Activated naive CD8-positive, alpha-beta T cell treated with anti-CD3 and anti-CD28 coated beads, Interleukin-2, amount 50 U/mL, for 16 hours (primary cell): ENCODE measurements at places on chromosomes 7 and 10.

GRCh38 chr10:71392292-71392691, 4.4 kb upstream of the CDH23 start:
- DNase-seq = no peak

DNA sequence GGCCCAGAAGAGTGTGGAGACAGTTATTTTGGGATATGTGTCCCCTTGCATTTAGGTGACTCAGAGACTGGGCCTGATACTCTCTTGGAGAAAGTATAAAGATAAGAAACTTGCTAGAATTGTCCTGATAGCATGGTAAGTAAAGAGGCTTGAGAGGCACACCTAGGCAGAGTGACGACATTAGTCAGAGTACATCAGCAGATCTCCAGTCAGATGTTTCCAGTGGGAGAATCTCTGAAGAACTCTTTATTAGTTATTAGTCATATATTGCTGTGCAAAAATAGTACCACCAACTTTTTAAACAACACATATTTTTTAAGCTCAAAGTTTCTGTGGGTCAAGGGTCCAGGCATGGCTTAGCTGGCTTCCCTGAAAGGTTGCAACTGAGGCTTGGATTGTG, 182.6 kb downstream of the NEBL start:
- no peak for DNase-seq

GRCh38 chr10:26437637-26438461, at the start of gene APBB1IP:
Gene APBB1IP, plus strand, starts transcription at chr10:26438341. Its CDS starts 53,986 bp downstream, at chr10:26492327.
- no peak for DNase-seq

DNA sequence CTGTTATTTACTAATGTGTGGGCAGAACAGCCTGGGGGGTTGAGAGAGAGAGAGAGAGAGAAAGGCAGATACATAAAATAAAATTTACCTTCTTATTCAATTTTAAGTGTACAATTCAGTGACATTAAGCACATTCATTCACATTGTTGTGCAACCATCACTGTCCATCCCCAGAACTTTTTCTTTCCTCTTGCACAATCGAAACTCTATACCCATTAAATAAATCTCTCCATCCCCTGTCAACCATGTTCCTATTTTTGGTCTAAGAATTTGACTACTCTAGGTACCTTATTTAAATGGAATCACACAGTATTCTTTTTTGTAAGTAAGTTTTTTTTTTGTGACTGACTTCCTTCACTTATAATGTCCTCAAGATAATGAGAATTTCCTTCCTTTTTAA, 181.6 kb downstream of the SND1 start:
- no peak for DNase-seq

GRCh38 chr7:95155965-95156364, 168.4 kb downstream of the PON1 start:
- no peak for DNase-seq

DNA sequence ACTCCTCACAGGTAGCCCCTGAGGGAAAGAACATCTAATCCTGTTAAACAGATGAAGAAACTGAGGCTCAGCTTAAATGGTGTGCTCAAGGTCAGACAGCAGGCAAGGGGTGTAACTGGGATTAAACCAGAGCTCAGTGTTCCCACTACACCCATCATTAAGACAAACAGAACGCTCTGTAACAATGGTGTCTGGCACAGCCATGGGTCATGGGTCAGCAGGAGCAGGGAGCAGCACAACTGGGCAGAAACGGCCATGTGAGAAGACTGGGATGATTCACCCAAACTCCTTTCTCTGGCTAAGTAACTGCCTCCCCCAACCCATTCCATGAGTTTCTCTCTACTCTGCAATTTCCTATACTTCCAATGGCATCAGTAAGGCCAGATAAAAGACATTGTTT, 85.5 kb upstream of the PDE1C start:
- no peak for DNase-seq

DNA sequence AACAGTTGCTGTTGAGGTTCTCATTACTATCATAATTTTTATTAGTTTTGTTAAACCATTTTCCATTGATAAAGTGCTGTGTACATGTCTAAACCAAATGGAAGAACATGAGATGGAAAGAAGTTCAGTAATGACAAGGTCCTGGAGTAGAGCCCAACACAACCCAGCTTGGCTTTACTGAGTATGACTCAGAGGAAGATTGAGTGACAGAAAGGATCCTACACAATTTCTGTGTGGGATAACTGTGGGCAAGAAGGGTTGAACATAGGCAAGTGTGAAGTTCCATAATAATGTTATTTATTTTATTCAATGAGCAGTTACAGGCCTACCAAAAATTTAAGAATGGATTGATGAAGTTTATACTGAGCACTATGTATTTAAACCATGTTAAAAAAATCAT, 15.9 kb downstream of the PRKG1 start:
- DNase-seq = no peak

- no peak for DNase-seq
Observed at GRCh38 chr10:17906002-17906401, 45.7 kb upstream of the SLC39A12 start.

- no peak for DNase-seq
Observed at GRCh38 chr10:128710098-128710797, 584.0 kb upstream of the MKI67 start.

DNA sequence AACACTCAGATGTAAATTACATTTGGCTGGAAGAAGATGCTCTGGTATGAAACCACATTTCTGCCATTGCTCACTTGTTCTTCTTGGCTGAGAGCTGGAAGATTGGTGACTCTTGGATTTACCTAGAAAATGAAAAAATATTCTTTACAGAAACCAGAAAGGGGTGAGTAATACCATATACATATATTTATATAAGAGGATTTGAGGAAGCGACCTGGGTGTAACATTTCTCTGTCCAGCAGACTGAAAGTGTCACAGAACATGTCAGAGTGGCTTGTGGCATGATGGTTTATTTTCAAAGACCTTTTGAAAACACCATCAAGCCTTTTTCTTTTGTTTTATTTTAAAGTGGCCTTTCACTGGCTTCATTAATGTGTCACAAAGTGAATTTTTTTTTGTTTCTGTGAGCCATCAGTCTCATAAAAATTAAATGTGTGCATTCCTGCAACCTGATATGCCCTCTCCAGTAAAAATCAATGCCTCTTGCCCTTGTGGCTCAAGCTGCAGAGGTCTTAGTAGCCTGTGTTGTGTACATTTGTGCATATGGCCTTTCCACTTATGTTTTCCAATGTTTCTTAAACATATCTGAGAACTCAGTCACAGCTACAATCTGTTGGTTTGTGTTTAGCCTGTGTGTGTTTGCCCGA, 23.5 kb downstream of the CREB5 start:
- no peak for DNase-seq

GRCh38 chr10:69051710-69052487, 36.0 kb upstream of the SRGN start:
- no peak for DNase-seq

DNA sequence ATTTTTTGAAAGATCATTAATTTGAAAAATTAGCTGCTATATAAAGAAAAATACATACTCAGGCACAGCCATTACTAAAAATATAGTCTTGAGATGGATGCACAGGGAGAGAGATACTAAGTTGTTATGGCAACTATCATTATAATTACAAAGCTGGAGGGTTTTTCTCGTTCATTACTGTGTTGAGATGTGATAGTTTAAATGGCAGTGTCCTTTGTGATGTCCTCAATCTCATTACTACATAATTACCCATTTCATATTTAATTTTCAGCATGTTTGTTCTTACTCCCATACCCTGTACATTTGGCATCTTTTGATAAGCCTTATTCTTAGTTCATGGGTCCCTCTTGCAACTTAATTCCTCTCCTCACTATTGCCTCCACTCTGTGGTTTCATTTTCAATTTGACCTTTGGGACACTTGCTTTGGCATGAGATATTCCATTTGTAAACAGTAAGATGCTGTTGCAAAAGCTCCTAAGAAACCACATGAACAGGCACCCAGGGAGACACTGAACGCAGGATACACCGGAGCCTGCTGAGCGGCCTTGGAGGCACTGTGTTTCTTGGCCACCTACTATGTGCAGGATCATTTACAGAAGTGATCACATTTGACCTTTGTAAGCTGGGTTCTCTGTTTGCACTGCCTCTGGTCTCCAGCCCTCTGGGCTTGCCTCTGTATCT, 4.8 kb upstream of the CPXM2 start:
- no peak for DNase-seq

- no peak for DNase-seq
Observed at GRCh38 chr7:95960706-95961244, 188.4 kb downstream of the DYNC1I1 start.

GRCh38 chr7:46015107-46015868, 94.2 kb upstream of the IGFBP3 start:
- DNase-seq = no peak

- DNase-seq = no peak
Observed at GRCh38 chr10:12717981-12718707, 283.4 kb downstream of the CCDC3 start.

DNA sequence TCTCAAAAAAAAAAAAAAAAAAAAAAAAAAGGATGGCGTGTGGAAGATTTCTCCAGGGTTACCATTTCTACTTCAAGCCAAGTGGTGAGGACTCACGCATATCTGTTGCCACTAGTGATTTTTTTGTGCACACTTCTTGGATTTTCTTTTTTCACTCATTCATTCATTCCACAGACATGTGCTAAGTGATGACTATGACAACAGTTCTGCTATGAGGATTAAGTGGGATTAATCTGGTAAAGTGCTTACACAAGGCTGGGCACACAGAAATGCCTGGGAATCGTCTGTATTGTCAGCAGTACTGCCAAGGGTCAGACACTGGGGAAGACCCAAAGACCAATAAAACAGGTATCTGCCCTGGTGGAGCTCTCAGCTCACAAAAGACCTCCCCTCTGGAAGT, 6.3 kb upstream of the OPN1SW start:
- DNase-seq = no peak

DNA sequence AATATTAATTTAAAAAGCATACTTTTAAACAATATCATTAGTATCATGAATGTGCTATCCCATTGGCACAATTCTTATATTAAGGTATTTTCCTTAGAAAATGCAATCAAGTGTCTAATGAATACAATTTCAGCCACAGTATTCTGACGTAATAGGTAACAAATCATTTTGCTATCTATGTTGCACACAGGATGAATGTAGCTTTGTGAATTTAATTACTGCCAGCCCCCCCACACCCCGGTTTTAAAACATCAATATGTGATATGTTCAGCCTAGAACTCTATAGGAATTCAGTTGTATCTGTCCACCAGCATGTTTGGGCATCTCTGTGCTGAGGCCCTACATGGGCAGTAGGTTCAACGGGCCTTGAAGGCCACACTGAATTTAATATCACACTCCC, 274.6 kb downstream of the PLXDC2 start:
- DNase-seq = no peak

GRCh38 chr10:94131885-94132284, 138.2 kb downstream of the PLCE1 start:
- no peak for DNase-seq

GRCh38 chr7:108093341-108093740, 36.8 kb downstream of the LAMB4 start:
- DNase-seq = no peak

DNA sequence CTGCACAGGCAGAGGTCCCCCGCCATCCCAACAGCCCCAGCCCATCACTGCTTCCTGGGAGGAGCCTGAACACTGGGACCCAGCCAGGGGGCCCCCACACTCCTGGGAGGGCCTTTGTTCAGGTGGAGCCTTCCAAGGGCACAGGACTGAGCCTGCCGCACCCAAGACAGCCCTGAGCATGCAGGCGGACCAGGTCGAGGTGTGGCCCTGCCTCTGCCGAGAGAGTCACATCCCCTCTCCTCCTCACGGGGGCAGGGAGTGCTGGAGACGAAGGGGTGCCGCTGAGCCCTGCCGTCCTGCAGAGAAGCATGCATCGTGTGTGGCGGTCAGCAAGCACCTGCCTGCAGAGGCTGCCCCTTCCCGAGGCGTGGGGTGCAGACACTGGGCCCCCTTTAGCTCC, 7.3 kb upstream of the MAFK start:
- DNase-seq = no peak

GRCh38 chr7:30915005-30915601, 3.5 kb downstream of the AQP1 start:
- no peak for DNase-seq

DNA sequence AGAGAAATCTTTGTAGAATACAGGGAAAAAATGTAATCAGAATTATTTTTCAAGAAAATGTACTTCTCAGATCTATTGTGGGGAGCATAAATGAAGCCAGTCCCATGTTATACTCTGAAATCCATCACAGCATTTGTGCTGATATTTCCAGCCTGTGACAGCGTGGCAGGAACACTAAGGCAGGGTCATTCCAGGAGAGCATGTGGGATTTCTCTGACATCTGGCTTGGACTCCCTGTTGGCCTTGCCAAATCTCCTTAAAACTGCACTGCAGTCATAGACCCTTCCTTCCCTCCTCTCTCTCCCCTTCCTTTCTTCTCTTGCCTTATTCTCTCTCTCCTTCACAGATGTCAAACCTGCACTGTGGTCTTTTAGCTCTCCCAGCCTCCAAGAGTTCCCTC, 6.5 kb upstream of the TSPAN13 start:
- DNase-seq = no peak

DNA sequence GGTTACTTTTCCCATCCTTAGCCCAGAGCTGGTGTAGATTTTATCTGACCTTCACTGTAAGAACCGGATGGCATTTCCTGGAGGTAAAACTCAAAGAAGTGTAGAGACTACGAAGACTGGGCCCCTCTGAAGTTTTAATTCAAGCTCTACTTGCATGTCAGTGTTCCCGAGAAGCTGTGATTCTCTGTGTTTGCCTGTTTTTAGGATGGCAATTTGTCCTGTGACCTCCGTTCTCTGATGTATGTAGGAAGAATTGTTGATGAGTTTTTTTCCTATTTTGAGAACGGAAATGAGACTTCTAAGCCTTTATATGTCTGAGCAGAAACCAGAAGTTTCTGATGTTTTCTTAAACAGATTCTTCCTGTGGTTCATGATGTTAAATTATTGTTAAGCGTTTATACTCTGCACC, 94.1 kb downstream of the CDCA7L start:
- DNase-seq = no peak

- no peak for DNase-seq
Observed at GRCh38 chr10:122362621-122363020, 11.9 kb upstream of the PLEKHA1 start.

GRCh38 chr10:4708123-4708759, 117.8 kb upstream of the AKR1E2 start:
- DNase-seq = no peak

- DNase-seq = no peak
Observed at GRCh38 chr7:133124974-133125373, 43.1 kb upstream of the CHCHD3 start.

- DNase-seq = no peak
Observed at GRCh38 chr10:75002351-75002725, 109.1 kb upstream of the SAMD8 start.

DNA sequence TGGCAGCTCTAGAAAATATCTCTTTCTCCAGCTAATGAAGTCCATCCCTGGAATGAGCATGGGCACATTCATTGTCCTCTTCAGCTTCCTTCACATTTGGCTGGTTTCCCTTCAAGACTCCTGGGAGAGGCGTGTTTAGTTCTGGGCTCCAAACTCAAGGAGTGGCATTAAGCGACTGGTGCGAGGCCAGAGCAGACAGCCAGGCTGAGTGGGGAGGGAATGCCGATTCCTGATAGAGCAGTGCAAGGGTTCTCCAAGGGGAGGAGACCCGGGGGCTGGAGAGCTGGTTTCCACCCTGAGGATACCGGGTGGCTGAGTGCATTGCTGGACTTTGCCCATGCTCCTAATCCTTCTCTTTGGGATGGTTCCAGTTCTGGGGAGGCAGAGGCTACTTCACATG, 372.1 kb downstream of the RPS24 start:
- DNase-seq = no peak

- no peak for DNase-seq
Observed at GRCh38 chr7:985915-986741, 3.1 kb downstream of the CYP2W1 start.
